ENCODE measurements at places on chromosomes 12 and 14.
A peak's percentile ranks its signal among the peaks of the same experiment; 100 is the strongest.

GRCh38 chr12:51798501-51798900 is 50.0 kb downstream of the FIGNL2 start:
- DNase-seq: no peak

- DNase-seq: no peak
These were observed 498.8 kb upstream of the LMO3 start for GRCh38 chr12:17104801-17105200.

- DNase-seq: no peak
These were observed 322 bp downstream of the SLC39A9 start for GRCh38 chr14:69398818-69399210.

- DNase-seq: no peak
These were observed 120.3 kb upstream of the SLC38A4 start for GRCh38 chr12:46946137-46946536.

DNA sequence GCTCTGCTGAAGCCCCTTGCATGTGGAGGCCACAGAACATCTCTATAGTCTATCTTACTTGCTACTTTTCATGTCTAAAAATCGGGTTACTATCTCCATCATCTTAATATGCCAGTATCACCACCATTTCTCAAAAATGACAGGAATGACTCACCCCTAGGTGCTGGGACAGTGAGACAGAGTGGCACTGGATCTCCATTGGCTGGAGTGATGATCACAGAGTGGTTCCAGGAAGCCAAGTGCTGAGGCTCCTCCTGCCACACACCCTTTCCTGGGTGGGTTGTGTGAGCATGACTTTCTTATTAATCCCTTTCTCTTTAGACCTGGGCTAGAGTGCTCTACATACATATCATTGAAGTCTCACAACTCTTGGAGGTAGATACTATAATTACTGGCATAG is 3.3 kb upstream of the ASCL1 start:
- DNase-seq: no peak

DNA sequence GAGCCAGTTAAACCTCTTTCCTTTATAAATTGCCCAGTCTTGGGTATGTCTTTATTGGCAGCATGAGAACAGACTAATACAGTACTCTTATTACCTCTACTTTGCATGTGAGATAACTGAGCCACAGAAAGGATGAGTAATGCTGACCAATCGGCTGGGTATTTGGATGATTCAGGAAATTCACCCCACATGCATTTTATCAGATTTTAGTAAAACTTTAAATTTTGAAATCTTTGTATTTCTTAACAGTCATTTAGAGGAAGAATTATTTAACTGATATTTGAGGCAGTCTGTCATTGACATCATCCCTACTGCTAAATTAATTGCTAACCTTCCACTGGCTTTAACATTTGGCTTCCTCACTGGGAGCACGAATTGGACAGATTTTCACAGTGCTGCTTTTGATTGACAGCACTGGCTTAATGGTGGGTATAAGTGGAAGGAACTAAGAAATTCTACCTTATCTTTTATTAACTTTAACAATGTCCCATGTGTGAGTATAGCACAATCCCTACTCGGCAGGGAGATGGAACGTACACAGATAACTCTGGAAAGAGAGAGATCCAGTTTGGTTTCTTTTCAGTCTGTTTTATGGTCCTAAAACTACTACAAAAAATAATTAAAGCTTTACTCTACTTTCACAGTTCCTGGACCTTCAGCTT is 261.0 kb downstream of the DACT1 start:
- no peak for DNase-seq

- peak; percentile 99 for DNase-seq
These were observed at the start of gene PRR13 for GRCh38 chr12:53441040-53441833. Gene PRR13 (plus strand): TSS chr12:53441734. CDS start chr12:53442715, 981 bp downstream.

GRCh38 chr12:129887101-129887500 is 16.7 kb downstream of the TMEM132D start:
- peak; percentile 83 for DNase-seq

DNA sequence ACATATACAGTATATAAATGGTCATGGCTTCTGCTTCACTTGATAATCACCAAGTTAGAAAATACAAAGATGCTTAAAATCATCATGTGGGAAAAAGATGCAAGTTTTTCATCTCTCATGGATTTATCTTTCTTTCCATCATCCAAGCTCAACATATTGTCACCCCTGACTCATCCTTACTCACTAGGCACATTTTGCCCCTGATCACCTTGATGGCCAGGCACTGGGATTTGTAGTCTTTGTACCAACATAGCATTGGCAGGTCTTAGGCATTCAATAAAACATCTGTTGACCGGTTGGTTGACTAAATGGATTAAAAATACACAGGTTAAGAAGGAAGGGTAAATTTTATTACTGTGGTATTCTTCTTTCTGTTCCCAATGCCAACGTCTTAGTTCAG is 28.1 kb downstream of the KLHDC2 start:
- DNase-seq: no peak

- DNase-seq: no peak
These were observed 19.5 kb upstream of the GOLGA5 start for GRCh38 chr14:92774572-92774971.

DNA sequence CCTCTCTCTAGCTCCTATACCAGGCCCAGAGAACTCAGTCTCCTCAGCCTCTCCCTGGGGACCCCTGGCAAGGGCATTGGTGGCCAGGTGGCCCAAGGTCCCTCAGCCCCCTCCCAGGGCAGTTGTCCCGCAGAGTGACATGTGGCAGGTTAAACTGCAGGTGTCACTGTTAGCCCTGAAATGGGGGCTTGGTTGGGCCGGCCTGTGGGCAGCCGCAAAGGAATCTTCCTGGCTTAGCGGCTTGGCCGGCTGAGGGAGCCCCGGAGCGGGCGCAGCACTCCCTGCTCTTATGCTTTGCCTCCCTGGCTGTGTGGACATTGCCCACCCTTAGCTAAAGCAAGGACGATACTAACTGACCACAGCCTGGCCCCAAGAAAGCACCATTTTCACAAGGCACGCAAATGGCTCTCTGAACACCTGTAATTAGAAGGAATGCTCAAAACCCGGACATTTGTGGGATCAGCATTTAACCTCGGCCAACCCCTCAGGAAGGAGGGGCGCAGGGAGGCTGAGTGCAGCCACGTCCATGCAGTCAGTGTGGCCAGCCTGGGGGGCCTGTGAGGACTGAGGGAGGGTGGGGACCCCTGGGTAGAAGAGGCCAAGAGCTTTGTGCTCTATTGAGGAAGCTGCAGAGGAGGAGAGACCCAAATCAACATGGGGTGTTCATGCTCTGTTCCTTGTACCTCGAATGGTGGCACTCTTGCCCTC is 82.2 kb downstream of the PAPOLA start:
- no peak for DNase-seq

DNA sequence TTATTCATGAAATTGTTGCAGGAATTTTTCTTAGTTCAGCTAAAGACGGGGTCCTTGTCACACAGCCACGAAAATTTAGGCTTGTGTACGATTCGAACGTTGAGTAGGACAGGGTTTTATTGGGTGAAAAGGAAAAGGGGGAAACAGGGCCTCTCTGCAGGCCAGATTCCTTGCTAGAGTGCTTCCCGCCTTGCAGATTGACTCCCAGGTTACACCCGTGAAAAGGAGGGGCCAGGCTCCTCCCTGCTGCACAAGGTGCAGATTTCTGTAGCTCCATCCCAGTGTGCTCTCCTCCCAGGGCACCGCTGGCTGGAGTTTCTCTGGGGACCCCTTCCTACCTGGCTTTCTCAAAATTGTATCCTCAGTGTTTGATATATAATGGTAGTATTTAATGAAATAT is 221.5 kb downstream of the ERC1 start:
- no peak for DNase-seq

- DNase-seq: no peak
These were observed at the start of gene SSTR1 for GRCh38 chr14:38207736-38208617. Gene SSTR1 (plus strand): TSS chr14:38207904. CDS start chr14:38209390, 1,486 bp downstream.

GRCh38 chr12:123111498-123112165 is 39.3 kb downstream of the PITPNM2 start:
- no peak for DNase-seq

DNA sequence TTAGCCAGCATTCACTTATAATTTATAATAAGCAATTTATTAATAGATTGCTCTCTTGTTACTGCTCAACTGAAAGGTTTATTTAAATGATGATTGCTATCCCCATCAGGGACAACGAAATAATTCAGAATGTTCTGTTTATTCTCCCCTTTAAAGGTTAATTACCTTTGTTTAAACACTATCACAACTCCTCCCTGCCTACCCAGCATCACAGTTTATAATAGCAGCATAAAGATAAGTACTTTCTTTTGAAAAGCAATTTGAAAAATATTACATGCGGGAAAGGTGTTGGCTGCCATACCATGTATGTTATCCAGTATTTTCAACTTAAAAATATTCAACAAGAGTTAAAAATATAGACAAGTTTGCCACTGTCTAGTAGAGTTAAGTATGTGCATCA is 30.6 kb downstream of the SCAF11 start:
- DNase-seq: no peak

DNA sequence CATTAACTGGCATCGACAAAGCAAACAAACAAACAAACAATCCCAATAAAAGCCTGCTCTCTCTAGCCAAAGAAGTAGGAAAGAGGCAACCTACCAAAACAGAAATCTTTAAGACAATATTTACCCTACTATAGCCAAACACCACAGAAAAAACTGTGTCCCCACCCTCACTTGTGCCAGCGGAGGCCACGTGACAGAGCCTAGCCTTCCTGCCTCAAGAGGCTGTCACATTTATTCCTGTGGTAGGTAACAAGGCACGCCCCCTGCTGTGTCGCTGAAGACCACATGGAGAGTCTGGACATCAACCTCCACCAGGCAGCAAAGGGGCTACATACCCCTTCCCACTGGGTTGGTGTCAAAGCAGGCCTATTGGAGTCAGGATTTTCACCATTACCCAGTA is 148.1 kb downstream of the LMNTD1 start:
- no peak for DNase-seq

DNA sequence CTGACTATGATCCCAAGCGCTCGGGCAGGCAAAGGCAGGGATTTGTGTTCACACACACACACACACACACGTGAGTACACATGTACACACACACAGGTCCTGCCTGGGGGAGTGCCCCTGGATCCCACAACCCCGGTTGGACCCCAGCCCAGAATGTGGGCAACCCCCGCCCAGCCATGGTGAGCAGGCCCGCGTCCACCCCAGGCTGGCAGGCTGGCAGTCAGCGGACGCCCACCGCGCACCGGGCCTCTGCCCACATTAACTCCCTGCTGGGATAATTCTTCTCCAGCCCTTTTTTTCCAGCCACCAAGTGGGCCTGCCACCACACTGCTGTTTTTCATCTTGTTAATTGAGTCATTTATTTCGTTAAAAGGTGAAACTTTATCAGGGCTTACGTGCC is 256.2 kb downstream of the BCL11B start:
- no peak for DNase-seq

DNA sequence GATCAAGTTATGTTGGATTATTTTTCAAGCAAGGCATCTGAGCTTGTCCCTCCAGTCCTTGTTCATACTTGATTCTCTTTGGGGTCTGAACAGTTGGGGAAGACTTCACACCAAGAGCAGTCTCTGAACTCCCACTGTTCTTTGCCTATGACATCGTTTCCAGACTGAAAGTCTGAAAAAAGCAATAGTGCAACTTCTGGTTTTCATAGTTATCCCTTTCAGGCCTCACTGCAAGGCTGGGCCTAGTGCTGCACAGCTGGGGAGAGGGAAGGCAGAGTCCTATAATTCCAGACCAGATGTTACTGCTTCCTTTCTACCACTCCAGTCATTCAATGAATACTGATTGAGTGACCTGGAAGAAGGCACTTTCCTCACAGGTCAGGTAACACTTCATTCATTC is 187.1 kb upstream of the CCND2 start:
- no peak for DNase-seq

GRCh38 chr12:104292872-104293794 is 10.4 kb upstream of the EID3 start:
- no peak for DNase-seq

DNA sequence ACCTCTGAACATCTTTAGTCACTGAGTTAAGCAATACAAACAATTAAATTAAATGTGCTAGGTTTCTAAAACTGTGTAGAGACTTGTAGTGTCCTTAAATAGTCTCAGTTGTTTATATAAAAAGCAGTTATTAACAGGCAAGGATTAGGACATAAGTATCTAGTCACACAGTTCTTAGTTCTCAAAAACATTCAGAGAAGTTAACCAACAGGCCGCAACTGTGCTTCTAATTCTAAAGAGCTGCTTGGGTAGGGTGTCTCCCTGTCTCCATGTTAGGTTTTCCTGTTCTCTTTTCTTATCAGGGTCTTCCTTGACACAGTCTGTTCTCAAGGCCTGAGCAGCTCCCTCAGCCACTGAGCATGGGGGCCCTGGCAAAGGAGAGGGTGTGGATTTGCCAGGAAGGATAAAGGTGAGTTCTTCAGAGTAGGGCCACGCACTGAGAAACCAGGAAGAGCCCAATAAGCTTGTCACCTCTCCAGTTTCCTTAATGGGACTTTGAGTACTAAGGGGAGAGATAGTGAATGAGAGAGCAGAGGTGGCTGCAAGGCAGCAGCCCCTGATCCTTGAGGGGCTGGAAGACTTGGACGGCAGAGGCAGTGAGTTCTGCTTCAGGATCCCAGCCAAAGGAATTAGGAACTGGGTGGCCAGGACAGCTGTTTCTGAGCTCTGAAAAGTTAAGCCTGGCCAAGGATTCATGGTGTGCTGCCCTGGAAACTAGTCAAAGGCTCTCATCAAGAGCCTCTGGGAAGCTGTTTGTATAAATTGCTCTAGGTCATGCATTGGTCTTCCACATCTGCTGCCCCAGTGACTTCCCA is 177.3 kb downstream of the MYRFL start:
- DNase-seq: no peak

- DNase-seq: no peak
These were observed 1.0 kb downstream of the IGFBP6 start for GRCh38 chr12:53098354-53098981.

- DNase-seq: no peak
These were observed 431.6 kb downstream of the RAD51B start for GRCh38 chr14:68250927-68251768.

DNA sequence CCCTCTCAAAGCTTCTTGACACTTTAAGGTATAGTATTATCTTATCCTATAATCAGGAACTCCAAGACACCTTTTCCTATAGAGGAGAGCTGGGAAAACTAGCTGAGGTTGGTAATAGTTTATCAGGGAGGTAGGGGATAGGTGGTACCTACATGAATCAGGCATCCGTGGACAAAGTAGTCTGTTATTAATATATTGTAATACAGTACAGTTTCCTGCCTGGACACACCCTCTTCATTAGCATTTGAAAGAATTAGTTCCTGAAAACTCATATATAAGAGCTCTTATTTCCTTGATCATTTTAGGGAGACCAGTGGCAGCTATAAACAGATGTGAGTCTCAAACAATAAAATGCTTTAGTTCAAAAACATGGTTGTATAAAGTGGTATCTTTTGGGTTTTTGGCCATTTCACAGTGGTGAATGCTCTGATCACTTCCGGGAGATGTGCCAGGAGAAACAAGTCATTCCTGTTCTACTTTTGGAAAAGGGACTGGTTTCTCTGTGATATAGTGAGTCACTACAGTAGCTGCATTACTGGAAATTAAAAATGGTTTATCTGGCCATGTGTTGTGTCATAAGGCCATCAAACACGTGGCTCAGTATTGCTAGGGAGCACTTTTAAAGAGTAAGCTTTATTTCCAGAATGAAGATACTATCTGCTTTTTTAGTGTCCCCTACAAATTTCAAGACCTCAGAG is 98.1 kb downstream of the KLRB1 start:
- no peak for DNase-seq

GRCh38 chr12:64636856-64637255 is 26.6 kb downstream of the RASSF3 start:
- DNase-seq: no peak

- no peak for DNase-seq
These were observed 50.3 kb downstream of the KCNA1 start for GRCh38 chr12:4960030-4960429.

GRCh38 chr14:72714094-72714493 is 179.8 kb downstream of the DPF3 start:
- DNase-seq: no peak

GRCh38 chr12:117472983-117473382 is 111.6 kb upstream of the NOS1 start:
- DNase-seq: no peak

Data from NCI-H187 (cell line).